ENCODE measurements at places on chromosomes 12 and 14. TPM values are rescaled to one million over a fixed set of nuclear protein-coding genes. Genes with fewer than 3 reads are reported as not detected.

GRCh38 chr14:97456958-97457357, 659.8 kb downstream of the VRK1 start:
- DNase-seq: no peak

DNA sequence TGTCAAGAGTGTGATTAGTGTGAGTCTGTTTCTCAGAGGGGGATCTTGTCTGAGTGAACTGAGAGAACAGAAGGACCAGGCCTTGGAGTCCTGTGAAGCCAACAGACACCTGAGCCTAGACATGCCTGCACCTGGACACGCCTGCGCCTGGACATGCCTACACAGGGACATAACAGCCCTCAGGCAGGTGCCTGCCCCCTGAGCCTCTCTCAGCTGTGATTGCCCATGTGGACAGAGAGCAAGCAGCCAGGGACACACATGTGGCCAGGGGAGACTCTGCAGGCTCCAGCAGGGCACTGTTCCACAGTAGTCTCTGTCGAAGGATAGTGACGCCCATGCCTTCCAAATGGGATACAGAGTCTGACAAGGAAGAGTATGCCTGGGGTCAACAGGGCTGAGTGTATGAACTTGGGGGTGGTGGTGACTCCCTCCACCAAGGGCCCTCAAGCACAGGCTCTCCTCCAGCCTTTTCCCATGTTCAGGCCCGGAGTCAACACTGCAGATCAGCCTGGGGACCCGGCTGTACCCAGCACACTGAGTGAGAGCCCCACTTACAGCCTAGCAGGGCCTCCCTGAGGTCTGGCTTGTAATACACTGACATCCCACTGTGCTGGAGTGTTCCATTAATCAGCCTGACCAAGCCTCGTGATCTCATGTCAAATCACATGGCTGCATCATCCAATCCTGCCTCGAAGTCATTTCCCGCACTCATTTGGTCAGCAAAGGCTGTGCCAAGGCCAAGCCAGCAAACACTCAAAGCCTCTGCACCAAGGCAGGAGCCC, 173.0 kb downstream of the CALM1 start:
- peak; percentile 5 for DNase-seq

- no peak for DNase-seq
Measured at GRCh38 chr14:69819607-69820006, 22.6 kb upstream of the SLC10A1 start.

DNA sequence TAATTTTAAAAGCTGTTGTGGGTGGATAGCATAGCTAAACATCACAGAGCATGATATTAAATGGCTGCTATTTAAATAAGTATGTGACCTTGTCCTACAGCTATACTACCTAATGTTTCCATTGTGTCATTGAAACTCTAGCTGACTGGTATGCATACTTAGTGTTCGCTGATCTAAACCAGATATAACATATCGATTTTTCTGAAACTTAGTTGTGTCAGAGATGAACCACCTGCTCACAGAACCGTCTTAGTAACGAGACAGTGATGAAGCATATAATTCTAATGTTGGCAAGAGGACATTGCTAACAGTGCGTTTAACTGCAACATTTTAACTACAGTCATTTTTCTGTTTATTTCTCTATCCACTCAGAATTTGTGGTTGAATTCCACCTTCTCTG, 36.1 kb upstream of the NUAK1 start:
- DNase-seq: no peak

GRCh38 chr12:54404061-54405004, 14.7 kb downstream of the ITGA5 start:
- DNase-seq: peak; percentile 68

DNA sequence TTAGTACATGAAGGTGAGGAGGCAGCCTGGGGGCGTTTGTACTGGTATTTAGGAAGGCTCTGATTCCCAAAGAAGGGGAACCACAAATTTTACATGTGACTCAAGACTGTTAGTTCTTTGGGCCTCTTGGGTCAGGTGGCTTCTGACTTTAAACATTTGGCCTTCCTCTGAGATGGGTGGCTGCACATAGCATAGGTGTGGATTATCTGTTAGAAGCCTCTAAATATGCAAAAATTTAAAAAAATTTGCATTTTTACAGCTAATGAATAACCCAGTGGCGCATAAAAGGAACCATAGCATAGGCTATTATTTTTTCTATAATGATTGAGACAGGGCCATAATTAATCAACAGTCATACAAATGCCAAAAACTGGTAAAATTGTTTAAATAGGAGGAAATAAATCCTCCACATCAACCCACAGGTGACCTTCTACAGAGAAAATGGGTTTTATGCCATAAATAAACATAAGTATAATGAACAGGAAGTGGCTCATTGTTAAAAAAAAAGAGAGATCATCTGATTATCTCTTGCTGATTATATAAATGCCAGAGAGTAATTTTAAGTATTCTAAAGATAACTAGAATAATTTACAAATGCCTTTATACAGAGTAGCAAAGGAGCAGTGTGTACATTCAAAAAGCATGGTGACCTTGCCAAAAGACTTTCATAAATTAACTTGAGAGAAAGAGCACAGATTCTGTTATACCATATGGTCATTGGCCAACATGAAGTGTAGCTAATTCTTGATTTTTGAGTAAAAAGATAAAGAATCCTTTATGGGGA, 284.2 kb upstream of the ATP2B1 start:
- no peak for DNase-seq

Gene TAS2R13
- not detected for total RNA-seq

Gene MGAT4C
- 0.08 TPM for total RNA-seq

Gene C1S
- total RNA-seq: 3.3 TPM

All from SK-MEL-5 (cell line).